Activated CD4-positive, alpha-beta T cell treated with anti-CD3 and anti-CD28 coated beads for 1 hour (primary cell): ENCODE measurements at places on chromosomes 13 and 19.

DNA sequence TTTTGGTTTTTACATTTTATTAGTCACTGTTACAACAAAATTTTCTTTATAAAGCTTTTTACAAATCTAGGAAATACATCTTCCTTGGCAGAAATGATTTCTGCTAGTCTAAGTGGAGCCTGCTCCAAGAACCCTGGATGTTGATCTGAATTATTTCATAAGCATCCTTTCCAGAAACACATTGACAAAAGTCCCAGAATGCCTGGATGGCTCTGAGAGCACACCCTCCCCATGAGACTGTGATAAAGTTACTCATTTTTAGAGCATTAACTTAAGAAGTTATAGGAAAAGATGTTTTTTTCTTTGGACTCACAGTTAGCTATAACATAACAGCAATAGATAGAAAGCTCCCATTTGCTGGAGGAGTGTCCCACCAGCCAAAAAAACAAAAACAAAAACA, 559.6 kb upstream of the SPRY2 start:
- no peak for DNase-seq

GRCh38 chr19:8611391-8611876, 919 bp upstream of the ADAMTS10 start:
- DNase-seq = no peak

DNA sequence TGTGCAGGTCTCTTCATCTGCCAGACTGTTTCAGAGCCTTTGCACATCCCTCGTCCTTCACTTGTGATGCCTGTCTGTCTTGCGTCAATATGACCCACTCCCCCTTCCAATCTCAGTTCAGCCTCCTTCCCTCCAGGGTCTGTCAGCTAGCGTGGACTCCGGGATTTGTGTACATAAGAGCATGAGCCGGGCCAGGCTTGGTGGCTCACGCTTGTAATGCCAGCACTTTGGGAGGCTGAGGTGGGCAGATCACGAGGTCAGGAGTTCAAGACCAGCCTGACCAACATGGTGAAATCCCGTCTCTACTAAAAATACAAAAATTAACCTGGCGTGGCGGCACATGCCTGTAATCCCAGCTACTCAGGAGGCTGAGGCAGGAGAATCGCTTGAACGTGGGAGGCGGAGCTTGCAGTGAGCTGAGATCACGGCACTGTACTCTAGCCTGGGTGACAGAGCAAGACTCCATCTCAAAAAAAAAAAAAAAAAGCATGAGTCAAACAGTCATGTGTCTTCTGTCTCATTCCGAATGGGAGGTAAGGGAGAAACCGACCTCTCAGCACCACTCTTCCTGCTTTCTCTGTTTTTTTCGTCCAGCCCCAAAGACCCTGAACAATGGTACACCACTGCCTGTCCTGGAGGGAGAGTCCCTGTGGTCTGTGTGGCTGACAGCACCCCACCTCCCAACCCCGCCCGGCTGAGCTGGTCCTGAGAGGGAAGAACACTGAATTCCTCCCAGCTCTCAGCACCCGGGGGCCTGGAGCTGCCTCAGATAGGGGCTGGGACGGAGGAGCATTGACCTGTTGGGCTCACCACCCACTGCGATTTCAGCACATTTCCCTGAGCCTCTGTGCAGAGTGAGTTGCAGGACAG, 2.4 kb upstream of the SIGLEC9 start:
- no peak for DNase-seq

DNA sequence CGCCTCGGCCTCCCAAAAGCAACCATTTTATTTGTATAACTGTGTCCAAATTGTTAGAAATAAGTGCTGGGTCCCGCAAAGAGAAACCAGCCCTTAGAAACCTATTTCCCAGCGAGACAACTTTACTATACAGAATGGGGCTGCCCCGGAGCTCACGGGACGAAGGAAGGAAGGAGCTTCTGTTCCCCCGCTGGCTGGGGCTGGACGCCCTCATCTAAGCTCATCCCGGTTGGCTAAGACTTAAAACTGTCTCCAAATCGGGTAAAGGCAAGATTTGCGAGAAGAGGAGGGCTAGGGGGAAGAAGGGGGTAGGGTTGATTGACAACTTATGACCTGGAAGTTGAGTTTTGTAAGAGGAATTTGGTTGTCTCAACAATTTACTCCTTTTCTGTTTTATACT, 12.3 kb upstream of the BSG start:
- no peak for DNase-seq
